NCI-H1105 treated with DMSO at 0.1 percent for 48 hours (cell line): ENCODE measurements at places on chromosomes 16 and 17.
A peak's percentile ranks its signal among the peaks of the same experiment; 100 is the strongest.

- DNase-seq, result no peak
Observed at GRCh38 chr16:50298075-50298460, 31.7 kb downstream of the ADCY7 start.

DNA sequence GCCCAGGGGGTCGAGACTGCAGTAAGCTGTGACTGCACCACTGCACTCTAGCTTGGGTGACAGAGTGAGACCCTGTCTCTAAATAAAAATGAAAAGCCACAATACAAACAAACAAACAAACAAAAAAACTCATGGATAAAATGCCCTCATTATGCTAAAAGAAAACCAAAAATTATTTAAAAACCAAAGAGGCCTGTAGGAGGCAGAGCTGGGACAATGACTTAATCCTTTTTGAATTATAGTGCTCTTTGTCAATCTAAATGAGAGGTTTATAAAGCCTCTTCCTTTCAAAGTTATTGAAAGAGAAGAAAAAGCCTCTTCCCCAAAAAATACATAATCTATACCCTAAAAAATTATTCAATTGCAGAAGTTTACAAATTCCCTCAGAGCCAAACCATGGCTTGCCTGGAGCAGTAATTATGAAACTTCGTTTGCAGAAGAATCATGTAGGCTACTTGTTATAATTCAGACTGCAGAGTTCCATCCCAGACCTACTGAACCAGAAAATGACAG is 18.5 kb downstream of the CRLF3 start:
- DNase-seq, result no peak

- no peak for DNase-seq
Observed at GRCh38 chr16:17503331-17503730, 32.6 kb upstream of the XYLT1 start.

DNA sequence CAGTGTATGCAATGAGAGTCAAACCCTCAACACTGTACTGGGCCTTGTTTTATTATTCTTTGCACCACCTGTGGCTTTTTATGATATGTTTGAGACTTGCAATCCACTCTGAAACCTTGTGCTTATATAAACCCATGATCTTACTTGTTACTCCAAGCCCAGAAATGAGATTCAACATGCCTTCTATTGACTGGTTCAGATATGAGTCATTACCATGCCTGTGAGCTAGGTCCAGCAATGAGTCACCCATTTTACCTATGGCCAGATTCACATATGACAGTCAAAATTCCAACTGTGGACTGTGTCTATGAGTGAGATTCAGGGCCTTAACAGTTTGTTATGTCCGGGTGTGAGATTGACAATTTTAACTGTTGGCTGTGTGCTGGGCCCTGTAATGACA is 1846.1 kb downstream of the TP53TG3F start:
- DNase-seq, result no peak

DNA sequence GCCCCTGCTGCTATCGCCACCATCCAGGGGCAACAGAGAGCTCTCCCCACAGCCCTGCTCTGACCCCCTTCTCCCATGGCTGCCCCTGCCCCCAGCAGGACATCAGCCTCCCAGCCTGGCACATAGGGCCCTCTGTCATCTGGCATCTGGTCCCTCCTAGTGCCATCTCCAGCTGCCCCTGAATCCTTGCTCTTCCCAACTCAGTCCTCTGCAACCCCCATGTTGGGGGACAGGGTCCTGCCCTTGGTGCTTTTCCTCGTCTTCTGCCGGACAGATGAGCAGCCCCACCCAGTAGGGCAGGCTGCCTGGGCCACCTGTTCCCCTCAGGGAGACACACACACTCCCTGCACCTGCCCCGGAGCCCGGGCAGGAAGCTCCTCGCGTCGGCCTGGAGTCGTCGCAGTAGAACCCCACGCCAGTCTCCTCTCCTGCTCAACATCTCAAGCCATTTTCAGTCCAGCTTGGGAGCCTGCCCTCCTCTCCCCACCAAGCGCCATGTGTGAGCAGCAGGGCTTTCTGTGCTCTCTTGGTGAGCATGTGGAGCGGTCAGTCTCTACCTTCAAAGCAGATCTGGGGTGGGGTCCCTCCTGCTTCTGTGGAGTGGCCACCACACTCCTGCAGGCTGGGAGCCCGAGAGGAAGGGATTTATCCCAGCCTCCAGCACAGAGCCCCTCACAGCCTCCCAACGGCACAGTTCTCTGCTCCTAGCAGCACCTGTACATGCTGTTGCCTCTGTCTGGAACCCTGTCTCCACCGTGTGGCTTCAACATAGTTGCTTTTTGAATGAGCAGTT is 28.2 kb downstream of the TNFRSF13B start:
- no peak for DNase-seq

DNA sequence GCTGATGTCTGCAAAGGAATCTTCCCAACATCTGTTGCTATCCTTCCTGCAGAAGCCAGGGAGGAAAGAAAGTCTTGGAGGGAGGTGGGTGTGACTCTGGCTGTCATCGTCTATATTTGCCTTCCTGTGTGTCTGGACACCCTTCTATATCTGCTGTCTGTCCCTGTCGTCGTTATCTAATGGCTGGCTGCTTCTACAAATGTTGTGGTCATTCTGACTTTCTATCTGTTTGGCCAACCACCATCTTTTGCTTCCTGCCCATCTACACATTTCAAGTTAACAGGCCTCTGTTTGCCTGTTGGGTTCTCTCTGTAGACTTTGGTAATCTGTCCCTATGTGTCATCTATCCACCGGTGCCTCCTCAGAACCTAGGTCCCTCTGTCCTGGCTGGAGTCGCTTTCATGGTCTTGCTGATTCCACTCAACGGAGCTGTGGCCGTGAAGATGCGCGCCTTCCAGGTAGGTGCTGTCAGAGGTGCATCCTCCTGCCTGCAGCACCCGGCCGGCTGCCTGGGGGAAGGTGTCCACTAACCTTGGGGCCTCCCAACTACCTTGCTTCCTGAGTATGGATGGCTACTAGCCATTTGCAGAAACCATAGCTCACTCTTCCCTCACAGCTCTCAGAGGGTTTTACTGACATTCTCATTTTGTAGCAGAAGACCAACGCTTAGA is 30.2 kb downstream of the ABCC3 start:
- DNase-seq, result no peak

- DNase-seq, result no peak
Observed at GRCh38 chr17:6994118-6994598, 1.7 kb upstream of the ALOX12 start.

DNA sequence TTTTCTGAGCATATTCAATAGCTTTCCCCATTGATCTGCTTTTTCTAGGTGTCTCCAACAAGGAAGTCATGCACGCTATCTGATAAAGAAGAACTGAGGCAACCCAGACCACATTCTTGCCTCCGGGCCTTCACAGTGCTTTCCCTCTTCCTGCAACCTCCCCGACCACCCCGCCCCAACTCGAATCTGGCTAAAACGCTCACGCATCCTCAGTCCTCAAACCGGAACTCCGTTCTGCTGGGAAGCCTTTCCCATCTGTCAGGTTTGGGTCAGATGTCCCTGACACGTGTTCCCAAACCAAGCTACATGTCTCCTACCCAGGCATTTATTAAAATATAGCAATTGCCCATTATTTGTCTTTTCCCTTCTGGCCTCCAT is 112.7 kb downstream of the VPS53 start:
- no peak for DNase-seq

- DNase-seq, result no peak
Observed at GRCh38 chr17:78525511-78526160, 51.6 kb downstream of the DNAH17 start.

GRCh38 chr17:64657610-64658125 is 4.4 kb downstream of the SMURF2 start:
- no peak for DNase-seq

DNA sequence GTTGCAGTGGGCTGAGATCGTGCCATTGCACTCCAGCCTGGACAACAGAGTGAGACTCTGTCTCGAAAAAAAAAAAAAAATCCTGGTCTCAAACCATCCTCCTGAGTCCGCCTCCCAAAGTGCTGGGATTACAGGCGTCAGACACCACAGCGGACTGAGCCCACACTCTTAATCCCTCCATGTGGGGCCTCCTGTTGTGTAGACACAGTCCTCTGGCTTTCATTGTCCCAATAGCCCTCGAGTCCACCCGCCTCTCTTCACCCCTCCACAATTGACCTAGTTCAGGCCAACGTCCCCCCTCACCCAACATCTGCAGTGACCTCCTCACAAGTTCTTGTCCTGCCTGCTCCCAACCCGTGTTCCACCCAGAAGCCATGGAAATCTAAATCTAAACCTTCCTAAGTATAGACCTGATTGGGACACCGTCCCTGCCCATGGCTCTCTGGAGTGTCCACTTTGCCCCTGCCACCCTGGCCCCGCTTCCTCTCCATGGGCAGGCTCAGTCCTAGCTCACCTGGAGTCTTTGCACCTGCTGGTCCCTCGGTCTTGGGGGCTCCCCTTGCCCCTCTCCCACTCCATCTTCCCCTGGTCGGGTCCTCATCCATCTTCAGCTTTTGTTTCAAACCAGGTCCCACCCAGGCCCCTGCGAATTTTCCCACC is 46.7 kb downstream of the HAPSTR1 start:
- DNase-seq, result no peak

GRCh38 chr17:36002631-36003030 is 1.3 kb upstream of the CCL15 start:
- DNase-seq, result no peak

- no peak for DNase-seq
Observed at GRCh38 chr16:84763629-84764028, 56.2 kb upstream of the CRISPLD2 start.

- DNase-seq, result no peak
Observed at GRCh38 chr16:49399594-49400364, 26.2 kb downstream of the C16orf78 start.

GRCh38 chr17:35265566-35266141 is 22.8 kb downstream of the SLFN5 start:
- no peak for DNase-seq

DNA sequence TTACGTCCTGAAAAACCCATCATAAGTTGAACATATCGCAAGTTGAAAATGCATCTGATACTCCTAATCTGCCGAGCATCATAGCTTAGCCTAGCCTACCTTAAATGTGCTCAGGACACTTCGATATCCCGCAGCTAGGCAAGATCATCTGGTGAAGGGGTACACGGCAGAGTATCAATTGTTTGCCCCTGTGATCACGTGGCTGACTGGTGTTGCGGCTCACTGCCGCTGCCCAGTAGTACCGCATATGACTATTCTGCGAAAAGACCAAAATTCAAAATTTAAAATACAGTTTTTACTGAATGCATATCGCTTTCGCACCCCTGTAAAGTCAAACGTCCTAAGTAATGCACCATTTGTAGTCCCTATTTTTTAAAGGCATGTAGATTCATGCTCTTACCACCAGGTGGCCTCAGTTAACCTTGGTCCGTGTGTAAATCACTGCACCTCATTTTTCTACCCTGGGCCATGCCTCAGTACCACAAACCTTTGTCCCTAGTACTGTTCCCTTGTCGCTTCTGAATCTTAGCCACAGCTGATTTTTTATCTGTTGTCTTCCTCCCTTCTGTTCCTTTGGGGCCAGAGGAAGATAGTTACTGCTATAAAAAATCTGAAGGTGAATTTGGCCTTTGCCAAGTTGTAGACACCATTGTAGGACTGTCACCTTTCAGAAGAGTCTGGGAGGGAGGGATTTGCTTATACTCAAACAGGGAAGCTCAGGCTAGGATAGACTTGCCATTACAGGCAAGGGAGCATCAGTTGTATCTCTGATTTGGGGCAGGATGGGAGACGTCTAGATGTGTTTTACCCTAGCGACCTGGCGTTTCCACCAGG is 34.4 kb downstream of the WWP2 start:
- peak; percentile 10 for DNase-seq

DNA sequence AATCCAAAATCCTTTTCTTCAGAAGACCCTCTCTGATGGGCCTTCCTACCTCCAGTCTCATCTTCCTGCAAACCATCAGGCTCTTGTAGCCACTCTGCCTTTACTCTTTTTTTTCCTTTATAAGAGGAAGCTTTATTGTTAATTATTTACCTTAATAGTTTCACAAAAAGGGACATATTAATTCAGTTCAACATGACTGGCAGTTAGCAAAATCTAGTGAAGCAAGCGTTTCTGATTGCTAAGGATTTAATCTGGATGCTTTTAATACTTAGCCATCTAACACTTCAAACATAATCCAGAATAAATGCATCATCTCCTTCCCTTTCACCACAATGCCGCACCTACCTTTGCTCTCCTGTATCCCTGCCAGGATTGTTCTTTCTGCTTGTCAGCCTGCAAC is 62.0 kb downstream of the SPACA3 start:
- DNase-seq, result no peak

GRCh38 chr17:72656130-72656763 is 436.2 kb downstream of the SLC39A11 start:
- no peak for DNase-seq

DNA sequence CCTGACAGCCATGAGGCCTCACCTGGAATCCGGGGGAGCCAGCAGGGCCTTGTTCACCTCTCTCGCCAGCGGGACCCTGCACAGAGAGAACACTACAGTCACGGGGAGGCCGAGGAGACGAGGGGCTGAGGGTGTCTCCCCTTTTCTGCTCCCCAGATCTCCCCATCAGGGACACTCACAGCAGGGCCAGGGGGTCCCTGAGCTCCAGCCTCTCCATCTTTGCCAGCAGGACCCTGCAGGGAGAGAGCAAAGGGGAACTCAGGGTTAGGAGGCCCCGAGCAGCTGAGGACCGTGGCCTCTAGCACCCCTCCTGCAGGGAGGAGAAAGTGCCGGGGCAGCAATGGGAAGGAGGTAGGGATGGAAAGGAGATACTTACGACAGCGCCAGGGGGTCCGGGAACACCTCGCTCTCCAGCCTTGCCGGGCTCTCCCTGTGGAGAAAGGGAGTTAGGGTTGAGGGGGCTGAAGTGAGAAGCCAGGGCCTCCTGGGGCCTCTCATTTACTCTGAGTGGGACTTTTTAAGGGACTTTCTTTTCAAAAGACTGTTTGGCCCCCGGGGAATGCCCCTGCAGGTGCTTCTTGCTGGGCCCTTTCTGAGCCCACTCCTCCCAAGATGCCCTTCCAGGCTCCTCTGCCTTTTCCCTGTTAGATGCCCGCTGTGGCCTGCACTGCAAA is 8.7 kb downstream of the COL1A1 start:
- no peak for DNase-seq

DNA sequence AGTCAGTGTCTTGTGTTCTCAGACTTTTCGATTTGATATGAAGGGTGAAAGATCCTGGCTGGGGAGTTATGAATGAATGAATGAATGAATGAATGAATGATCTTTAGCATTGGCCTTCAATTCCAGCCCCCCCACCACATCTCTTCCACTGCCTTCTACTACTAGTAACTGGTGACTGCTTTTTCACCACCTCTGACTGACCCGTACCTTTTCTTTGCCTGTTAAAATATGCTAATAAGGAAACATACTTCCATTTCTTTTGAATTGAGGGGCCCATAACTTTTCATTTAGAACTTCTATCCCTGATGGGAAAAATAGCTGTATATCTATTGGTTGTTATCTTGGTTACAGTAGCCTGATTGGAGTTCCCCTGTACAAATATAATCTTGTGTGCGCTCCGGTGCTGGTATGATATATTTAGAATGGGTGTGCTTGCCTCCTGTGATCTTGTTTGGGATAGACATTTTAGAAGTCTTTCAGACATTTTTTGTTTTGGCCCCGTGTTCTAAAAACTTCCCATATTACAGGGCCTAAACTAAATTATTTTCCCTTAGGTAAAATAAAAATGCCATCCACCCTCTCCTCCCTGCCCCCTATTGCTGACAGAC is 3.4 kb downstream of the LYRM1 start:
- DNase-seq, result no peak
